Stimulated activated CD8-positive, alpha-beta memory T cell treated with anti-CD3 and anti-CD28 coated beads, Interleukin-7, amount 100 ng/mL, for 1 hour (primary cell): ENCODE measurements at places on chromosomes 11 and 22.

- no peak for DNase-seq
Measured at GRCh38 chr11:14645015-14645912, 1.7 kb downstream of the PDE3B start.

GRCh38 chr11:59189986-59190385 is 18.1 kb downstream of the DTX4 start:
- no peak for DNase-seq

- DNase-seq, result no peak
Measured at GRCh38 chr11:108343714-108344113, 120.8 kb downstream of the ATM start.

GRCh38 chr11:16738947-16739815 is 734 bp downstream of the C11orf58 start:
- DNase-seq, result no peak

GRCh38 chr22:31055635-31056159 is 25.4 kb upstream of the SMTN start:
- DNase-seq, result no peak

DNA sequence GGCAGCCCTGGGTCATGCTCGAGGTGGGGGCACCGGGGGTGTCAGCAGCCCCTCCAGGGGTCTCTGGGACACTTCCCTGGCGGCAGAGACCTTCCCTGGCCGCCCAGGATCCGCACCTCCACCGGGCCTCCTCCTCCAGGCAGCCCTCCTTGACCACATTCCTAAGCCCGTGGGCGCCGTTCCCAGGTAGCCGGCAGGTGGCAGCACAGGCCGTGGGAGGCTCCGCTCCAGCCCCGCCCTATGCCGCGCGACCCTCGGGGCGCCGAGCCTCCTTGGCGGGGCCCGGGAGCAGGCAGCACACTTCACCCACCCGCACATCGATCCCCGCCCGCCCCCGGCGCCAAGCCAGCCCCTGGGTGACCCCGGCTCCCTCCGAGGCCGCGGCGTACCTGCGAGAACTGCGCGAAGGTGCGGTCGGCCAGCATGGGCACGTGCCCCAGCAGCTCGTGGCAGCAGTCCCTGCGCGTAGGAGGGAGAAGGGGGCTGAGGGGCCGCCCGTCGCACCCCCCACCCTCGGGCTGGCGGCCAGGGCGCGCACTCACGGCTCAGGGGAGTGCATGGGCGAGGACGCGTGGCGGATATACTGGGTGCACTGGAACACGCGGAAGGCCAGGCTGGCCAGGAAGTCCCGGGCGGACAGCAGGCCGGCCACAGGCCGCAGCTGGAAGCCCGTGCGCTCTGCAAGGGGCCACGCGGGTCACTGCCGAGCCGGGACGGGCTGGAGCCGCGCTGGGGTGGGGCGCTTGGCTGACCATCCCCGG is 5.3 kb upstream of the INS start:
- no peak for DNase-seq

- no peak for DNase-seq
Measured at GRCh38 chr11:82810326-82810725, 76.7 kb upstream of the FAM181B start.

DNA sequence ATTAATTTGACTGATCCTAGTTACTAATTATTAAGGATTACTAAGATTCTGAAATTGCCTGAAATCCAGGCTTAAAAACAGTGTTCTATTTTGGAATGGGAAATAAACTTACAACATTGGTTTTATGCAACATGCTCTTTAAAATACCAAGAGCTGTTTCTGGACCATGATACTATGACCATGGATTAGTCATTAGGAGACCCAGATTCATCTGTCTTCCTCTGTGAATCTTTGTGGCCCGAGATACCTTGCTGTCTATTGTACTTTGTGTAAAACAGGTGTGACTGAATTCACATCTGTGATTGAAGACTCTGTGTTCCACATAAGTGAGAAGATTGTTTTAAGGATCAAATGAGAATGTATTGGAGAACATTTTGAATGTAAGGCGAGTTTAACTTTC is 98.8 kb downstream of the HSD17B12 start:
- DNase-seq, result no peak
